A673 (cell line): ENCODE measurements at places on chromosomes 7 and 10. TPM values are rescaled to one million over a fixed set of nuclear protein-coding genes. Genes with fewer than 3 reads are reported as not detected.

Gene ABLIM1
- total RNA-seq, result 34.0 and 38.3 TPM in 2 replicates

Gene ZCWPW1
- 0.45 and 1.1 TPM in 2 replicates for total RNA-seq

GRCh38 chr7:47389923-47390630 is 191.8 kb downstream of the TNS3 start:
- no peak for DNase-seq

DNA sequence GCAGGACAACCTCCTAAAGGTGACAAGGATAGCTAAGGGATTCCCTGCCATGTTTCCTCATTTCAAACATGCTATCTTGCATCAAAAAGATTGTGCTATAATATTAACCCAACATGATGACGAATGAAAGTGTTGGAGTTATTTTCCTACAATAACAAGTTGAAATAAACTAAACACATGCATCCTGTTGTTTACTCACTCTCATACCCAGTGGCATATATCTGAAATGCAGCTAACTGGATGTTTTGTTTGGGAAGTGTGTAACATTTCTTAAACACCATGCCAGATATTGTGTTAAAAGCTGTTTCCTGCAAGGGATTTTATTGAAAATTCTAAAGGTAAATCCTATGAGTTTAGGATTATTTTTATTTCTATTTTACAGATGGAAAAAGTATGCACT is 139.6 kb downstream of the TFPI2 start:
- DNase-seq, result no peak
